ENCODE measurements at places on chromosomes 13 and 19. TPM values are rescaled to one million over a fixed set of nuclear protein-coding genes. Genes with fewer than 3 reads are reported as not detected.

Gene INAFM1
- 7.5 TPM for total RNA-seq

Gene PLIN4
- 55.1 TPM for total RNA-seq

Gene TMC4
- 3.8 TPM for total RNA-seq

Gene PTPRH
- 0.22 TPM for total RNA-seq

Gene ZNF528
- total RNA-seq, result 14.3 TPM

Gene KIR2DL1
- not detected for total RNA-seq

Gene IFNL1
- total RNA-seq, result not detected

Gene GJA3
- 0.52 TPM for total RNA-seq

Gene ZNF568
- 7.4 TPM for total RNA-seq

Gene IL27RA
- total RNA-seq, result 2.7 TPM

Gene PPM1N
- 4.7 TPM for total RNA-seq

Gene MZT1
- 8.2 TPM for total RNA-seq

Gene AMER2
- 0.20 TPM for total RNA-seq

Gene C2CD4C
- total RNA-seq, result 3.0 TPM

Gene IGFL3
- 29.9 TPM for total RNA-seq

Gene APC2
- total RNA-seq, result 0.23 TPM

Gene PRR36
- total RNA-seq, result 0.78 TPM

Gene TGDS
- total RNA-seq, result 5.8 TPM

Gene OR7D2
- total RNA-seq, result not detected

Gene SYNE4
- 5.8 TPM for total RNA-seq

Gene FGF21
- total RNA-seq, result not detected

Gene HMG20B
- total RNA-seq, result 135 TPM

Gene CBARP
- total RNA-seq, result 13.2 TPM

Gene CBY2
- total RNA-seq, result not detected

Gene ZNF8
- total RNA-seq, result 3.0 TPM

Gene CYP4F3
- total RNA-seq, result 9.7 TPM

Gene DMAC2
- total RNA-seq, result 34.8 TPM

Gene DPF1
- not detected for total RNA-seq

Gene SIGLEC10
- 0.53 TPM for total RNA-seq

Gene PSG11
- not detected for total RNA-seq

Gene ERICH4
- not detected for total RNA-seq

Gene TNFRSF19
- total RNA-seq, result 51.8 TPM

Gene R3HDM4
- 58.1 TPM for total RNA-seq

Gene ZNF440
- 18.1 TPM for total RNA-seq

Gene SARS2
- total RNA-seq, result 11.7 TPM

Gene VSTM1
- not detected for total RNA-seq
